GM23338 (cell line): ENCODE measurements at places on chromosomes 12 and 14.

GRCh38 chr12:82620917-82621316, 65.8 kb upstream of the TMTC2 start:
- H3K27me3 ChIP-seq: no peaks in the 10 kb centered on the region
- H3K27ac ChIP-seq: no peak overlapping the region
- DNase-seq: no peak
- H3K4me3 ChIP-seq: no peak overlapping the region

- no peaks in the 10 kb centered on the region for H3K36me3 ChIP-seq
- H3K4me1 ChIP-seq: no peaks in the 10 kb centered on the region
- peak; percentile 57 for DNase-seq
- no peak overlapping the region for H3K27ac ChIP-seq
- no peaks in the 10 kb centered on the region for H3K27me3 ChIP-seq
These were observed 79.1 kb upstream of the HECTD1 start for GRCh38 chr14:31286456-31287293.

- H3K4me1 ChIP-seq: no peaks in the 10 kb centered on the region
- H3K27me3 ChIP-seq: no peaks in the 10 kb centered on the region
- no peak overlapping the region for H3K27ac ChIP-seq
- H3K36me3 ChIP-seq: no peaks in the 10 kb centered on the region
These were observed 60.4 kb upstream of the SLC6A15 start for GRCh38 chr12:84973026-84973425.

DNA sequence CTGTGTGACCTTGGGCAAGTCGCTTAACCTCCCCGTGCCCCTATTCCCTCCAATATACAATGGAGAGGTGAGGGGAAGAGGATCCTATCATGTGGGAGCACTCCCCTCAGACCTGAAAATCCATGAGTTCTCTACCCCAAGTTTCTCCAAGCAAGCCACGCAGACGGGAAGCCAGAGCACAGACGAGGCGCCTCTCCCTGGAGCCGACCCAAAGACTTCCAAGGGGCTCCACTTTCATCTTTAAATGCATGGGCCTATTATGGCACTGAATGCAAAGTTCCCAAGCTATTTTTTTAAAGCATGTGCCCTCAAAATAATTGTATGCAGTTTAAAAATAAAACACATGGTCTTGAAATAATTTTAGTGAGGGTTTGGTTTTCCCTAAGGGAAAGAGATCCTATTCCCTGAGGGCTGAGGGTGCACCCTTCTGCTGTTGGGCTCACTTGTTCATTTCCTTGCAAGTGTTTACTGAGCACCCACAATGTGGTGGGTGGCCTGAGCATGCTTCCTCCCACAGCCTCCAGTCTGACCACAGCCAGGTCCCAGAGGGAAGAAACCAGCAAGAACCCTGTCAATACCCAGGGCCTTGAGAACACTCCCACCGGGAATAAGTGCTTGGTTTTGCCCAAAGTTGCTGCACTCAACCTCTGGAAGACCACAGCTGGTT, 14.6 kb downstream of the CMKLR1 start:
- peaks cover 24% of the 10 kb centered on the region for H3K4me1 ChIP-seq
- no peak overlapping the region for H3K4me3 ChIP-seq
- no peaks in the 10 kb centered on the region for H3K27me3 ChIP-seq
- H3K36me3 ChIP-seq: no peaks in the 10 kb centered on the region

DNA sequence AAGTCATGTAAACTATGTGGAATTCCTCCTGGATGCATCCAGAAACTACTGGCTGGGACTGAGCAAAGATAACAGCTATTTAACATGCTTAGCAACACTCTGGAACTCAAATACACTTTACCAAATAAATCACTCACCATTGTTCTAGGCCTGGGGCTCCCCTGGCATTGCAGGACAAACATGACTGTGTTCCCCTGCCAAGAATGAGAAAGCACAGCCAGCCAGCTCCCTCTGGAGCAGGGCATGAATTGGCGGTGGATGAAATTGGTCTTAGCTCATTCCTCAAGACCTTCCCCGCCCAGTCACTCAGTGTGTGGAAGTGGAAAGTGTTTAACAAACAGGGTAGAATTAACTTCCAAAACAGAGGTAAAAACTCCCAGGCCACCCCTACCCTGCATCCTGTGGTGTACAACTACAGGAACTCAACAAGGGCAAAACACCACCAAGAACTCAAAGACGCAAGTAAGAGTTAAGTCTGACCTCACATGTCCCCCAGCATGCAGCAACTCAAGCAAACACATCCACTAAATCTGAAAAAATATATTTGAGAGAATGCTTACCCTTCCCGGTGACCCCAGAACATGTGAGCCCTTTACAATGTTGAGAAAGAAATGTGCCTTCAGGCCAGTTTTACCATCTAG, 58.4 kb upstream of the BDKRB2 start:
- DNase-seq: no peak
- H3K4me1 ChIP-seq: no peaks in the 10 kb centered on the region
- H3K27me3 ChIP-seq: no peaks in the 10 kb centered on the region
- H3K4me3 ChIP-seq: no peak overlapping the region

DNA sequence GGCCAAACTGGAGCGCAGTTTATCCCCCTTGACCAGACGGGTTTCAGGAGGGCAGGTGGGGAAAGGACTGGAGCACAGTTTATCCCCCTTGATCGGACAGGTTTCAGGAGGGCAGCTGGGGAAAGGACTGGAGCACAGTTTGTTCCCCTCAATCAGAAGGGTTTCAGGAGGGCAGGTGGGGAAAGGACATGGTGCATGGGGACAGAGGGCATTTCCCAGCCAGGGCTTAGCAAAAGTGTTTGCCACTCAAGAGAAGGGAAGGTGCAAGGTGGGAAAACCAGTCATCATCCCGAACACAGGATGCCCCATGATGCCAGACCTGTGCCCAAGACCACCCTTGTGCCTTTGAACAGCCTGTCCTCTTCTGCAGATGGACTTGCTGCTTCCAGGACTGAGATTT, 54.7 kb downstream of the SPTB start:
- H3K4me3 ChIP-seq: no peak overlapping the region
- peaks cover 3% of the 10 kb centered on the region; the same call in 1 of the 2 replicates for H3K4me1 ChIP-seq
- no peaks in the 10 kb centered on the region for H3K27me3 ChIP-seq
- no peak for DNase-seq
- no peak overlapping the region for H3K27ac ChIP-seq
- H3K36me3 ChIP-seq: no peaks in the 10 kb centered on the region

- H3K36me3 ChIP-seq: no peaks in the 10 kb centered on the region
- peaks cover 35% of the 10 kb centered on the region for H3K4me1 ChIP-seq
- no peak overlapping the region for H3K27ac ChIP-seq
- H3K4me3 ChIP-seq: no peak overlapping the region
- H3K27me3 ChIP-seq: no peaks in the 10 kb centered on the region
- no peak for DNase-seq
These were observed 112.1 kb downstream of the DAD1 start for GRCh38 chr14:22476887-22477286.

- H3K27ac ChIP-seq: no peak overlapping the region
- no peaks in the 10 kb centered on the region for H3K27me3 ChIP-seq
- H3K4me1 ChIP-seq: no peaks in the 10 kb centered on the region
- no peaks in the 10 kb centered on the region for H3K36me3 ChIP-seq
- H3K4me3 ChIP-seq: no peak overlapping the region
- no peak for DNase-seq
These were observed 29.8 kb upstream of the LTBP2 start for GRCh38 chr14:74641601-74642391.

DNA sequence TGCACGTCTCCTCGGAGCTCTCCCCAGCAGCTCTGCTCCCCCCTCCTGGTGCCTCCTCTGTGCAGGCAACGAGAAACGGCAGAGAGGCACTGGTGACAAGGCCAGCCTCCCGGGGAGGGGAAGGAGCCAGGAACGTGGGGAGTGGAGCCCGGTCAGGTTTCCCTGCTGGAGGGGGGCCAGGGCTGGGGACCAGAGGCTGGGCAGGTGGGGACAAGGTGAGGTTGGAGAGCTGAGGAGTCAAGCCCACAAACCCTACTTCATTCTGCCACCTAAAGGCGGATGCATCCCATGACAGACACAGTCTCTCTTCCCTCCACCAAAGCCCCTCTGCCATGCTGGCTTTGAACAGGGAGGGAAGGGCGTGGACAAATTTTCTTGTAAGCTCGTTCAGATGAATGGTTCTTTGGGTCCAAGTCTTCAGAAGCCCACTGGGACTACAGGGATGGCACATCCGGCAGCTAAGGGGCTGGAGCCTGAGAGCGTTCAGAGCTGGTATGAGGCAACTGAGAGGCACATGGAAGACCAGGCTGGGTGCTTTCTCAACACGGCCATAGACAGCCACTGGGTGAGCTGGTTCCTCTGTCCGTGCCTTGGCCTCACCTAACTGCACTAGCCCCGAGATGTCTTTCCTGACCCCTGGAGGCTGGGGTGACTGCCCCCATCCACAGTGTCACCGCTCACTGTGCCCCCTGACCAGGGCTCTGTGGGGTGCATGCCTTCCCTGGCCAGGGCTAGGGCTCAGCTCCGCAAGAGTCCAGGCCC, 105.9 kb downstream of the RBM19 start:
- H3K4me3 ChIP-seq: no peak overlapping the region
- DNase-seq: peak; percentile 69
- H3K4me1 ChIP-seq: peaks cover 41% of the 10 kb centered on the region

- no peak overlapping the region for H3K4me3 ChIP-seq
- H3K27me3 ChIP-seq: peaks cover 19% of the 10 kb centered on the region
- DNase-seq: no peak
- H3K4me1 ChIP-seq: peaks cover 4% of the 10 kb centered on the region; the same call in 1 of the 2 replicates
- no peaks in the 10 kb centered on the region for H3K36me3 ChIP-seq
- no peak overlapping the region for H3K27ac ChIP-seq
These were observed 2.9 kb upstream of the CLBA1 start for GRCh38 chr14:104982548-104983230.

GRCh38 chr14:38485026-38485425, 229.1 kb upstream of the CLEC14A start:
- no peaks in the 10 kb centered on the region for H3K4me1 ChIP-seq
- no peak for DNase-seq
- H3K36me3 ChIP-seq: no peaks in the 10 kb centered on the region
- no peak overlapping the region for H3K4me3 ChIP-seq
- H3K27me3 ChIP-seq: no peaks in the 10 kb centered on the region

- no peaks in the 10 kb centered on the region for H3K36me3 ChIP-seq
- peak overlapping the region; percentile 3; the same call in 1 of the 2 replicates for H3K4me3 ChIP-seq
- H3K27me3 ChIP-seq: peaks cover 58% of the 10 kb centered on the region
- H3K27ac ChIP-seq: no peak overlapping the region
- peaks cover 23% of the 10 kb centered on the region for H3K4me1 ChIP-seq
These were observed 174.8 kb upstream of the CDKN3 start for GRCh38 chr14:54221971-54222370.

DNA sequence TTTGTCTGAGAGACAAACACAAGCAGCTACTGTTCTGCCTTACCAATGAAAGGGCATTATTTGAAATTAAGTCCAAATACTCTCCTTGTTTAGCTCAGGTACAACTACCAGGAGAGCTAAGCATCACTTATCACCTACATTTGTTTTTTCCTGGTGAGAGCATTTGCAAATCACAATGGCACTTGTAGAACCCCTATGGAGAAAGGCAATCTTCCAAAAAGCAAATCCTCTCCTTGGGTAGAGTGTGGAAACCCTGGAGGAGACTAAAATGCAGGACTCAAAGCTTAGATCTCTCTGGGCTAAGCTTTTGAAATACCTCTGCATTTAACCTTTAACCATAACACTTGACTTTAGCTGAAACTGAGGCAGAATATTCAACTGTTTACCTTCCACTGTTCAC, 20.8 kb downstream of the GTSF1 start:
- peaks cover 100% of the 10 kb centered on the region for H3K27me3 ChIP-seq
- DNase-seq: peak; percentile 70
- H3K36me3 ChIP-seq: no peaks in the 10 kb centered on the region
- no peaks in the 10 kb centered on the region; the same call in 1 of the 2 replicates for H3K4me1 ChIP-seq

DNA sequence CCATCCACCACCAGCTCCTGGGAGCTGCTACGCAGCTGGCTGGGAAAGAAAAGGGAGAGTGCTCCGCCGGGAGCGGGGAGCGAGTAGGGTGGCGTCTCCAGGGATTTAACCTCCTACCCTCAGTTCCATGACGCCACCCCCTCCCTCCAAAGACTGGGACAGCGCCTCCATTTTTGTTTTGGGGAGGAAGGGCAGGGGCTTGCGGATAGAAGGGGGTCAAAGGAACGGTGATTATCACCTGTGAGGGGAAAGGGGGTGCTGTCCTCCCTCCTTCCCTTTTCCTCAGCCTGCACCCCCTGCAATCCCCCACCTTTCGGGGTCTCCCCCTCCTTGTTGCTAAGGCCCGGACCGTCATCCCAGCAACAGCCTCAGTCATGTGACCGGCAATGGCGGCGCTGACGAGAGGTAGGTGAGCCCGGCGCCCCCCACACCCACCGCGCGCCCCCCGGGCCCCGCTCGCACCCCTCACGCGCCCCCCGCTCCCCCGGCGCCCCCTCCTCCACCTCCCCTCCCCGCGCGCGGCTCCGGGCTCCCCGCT, at the start of gene DTX3:
TSS of gene DTX3 (plus strand) at position 371 of the 538 bp plus-strand sequence. CDS start 1,694 bp downstream, outside the sequence.
- peak within 1 kb of the TSS; percentile 93 for H3K4me3 ChIP-seq
- peaks cover 30% of the 10 kb centered on the region for H3K4me1 ChIP-seq
- peaks cover 10% of the 10 kb centered on the region for H3K27me3 ChIP-seq
- peak within 1 kb of the TSS; percentile 48; the same call in 1 of the 2 replicates for H3K27ac ChIP-seq
- peak; percentile 70 for DNase-seq

- no peak for DNase-seq
- no peak overlapping the region for H3K4me3 ChIP-seq
- H3K27me3 ChIP-seq: no peaks in the 10 kb centered on the region
- no peaks in the 10 kb centered on the region for H3K36me3 ChIP-seq
- no peaks in the 10 kb centered on the region for H3K4me1 ChIP-seq
These were observed 476.5 kb downstream of the FOXG1 start for GRCh38 chr14:29242755-29243754.

GRCh38 chr12:96822641-96823040, 84.4 kb upstream of the NEDD1 start:
- H3K4me1 ChIP-seq: no peaks in the 10 kb centered on the region
- no peaks in the 10 kb centered on the region for H3K36me3 ChIP-seq
- DNase-seq: no peak
- H3K27me3 ChIP-seq: no peaks in the 10 kb centered on the region
- H3K4me3 ChIP-seq: no peak overlapping the region

DNA sequence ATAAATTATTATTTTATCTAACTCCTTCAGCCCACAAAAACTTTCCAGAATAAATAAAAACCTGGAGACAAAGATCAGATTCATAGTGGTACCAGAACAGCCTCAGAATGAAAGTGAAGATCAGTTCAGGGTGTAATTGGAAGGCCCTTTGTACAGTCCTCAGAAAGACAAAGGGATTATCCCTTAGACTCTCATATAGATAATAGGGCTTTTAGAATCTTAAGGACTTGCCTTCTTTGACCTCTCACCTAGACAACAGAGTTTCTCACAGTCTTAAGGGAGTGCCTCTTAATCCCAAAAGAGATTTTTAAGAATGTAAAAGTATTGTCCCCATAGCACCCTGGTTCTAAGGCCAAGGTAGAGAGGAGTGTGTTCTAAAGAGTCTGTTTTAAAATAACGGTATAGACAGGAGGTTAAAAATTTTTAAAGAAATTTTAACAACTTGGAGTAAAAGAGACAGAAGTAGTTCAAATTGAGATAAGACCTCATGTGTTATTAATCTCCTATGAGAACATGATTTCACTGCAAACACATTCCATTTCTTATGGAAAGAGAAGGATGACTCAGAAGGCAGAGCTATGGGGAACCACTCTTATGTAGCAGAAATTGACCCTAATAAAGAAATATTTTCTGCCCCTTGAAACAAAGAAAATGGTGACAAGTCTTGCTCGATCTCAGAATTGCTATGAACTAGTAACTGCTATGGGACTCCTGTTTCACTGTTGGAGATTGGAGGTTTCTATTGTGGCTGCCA, 24.2 kb upstream of the NOVA1 start:
- no peaks in the 10 kb centered on the region for H3K4me1 ChIP-seq
- DNase-seq: no peak
- no peaks in the 10 kb centered on the region for H3K36me3 ChIP-seq
- H3K4me3 ChIP-seq: no peak overlapping the region
- no peak overlapping the region for H3K27ac ChIP-seq
